ENCODE measurements at places on chromosomes 16 and 17. TPM values are rescaled to one million over a fixed set of nuclear protein-coding genes. Genes with fewer than 3 reads are reported as not detected.

Gene MYO15B
- 33.9 TPM for total RNA-seq

Gene NEK8
- total RNA-seq: 4.2 TPM

Gene SLC38A8
- total RNA-seq: not detected

Gene KCNG4
- not detected for total RNA-seq

Gene SNAI3
- total RNA-seq: 2.3 TPM

GRCh38 chr17:50345432-50346312, at the start of gene XYLT2:
TSS of gene XYLT2 (plus strand) at chr17:50346126. CDS start at chr17:50346141, 15 bp downstream.
- peak; percentile 86 for DNase-seq
- peaks cover 34% of the 10 kb centered on the region for H3K4me1 ChIP-seq
- H3K36me3 ChIP-seq: peaks cover 36% of the 10 kb centered on the region

DNA sequence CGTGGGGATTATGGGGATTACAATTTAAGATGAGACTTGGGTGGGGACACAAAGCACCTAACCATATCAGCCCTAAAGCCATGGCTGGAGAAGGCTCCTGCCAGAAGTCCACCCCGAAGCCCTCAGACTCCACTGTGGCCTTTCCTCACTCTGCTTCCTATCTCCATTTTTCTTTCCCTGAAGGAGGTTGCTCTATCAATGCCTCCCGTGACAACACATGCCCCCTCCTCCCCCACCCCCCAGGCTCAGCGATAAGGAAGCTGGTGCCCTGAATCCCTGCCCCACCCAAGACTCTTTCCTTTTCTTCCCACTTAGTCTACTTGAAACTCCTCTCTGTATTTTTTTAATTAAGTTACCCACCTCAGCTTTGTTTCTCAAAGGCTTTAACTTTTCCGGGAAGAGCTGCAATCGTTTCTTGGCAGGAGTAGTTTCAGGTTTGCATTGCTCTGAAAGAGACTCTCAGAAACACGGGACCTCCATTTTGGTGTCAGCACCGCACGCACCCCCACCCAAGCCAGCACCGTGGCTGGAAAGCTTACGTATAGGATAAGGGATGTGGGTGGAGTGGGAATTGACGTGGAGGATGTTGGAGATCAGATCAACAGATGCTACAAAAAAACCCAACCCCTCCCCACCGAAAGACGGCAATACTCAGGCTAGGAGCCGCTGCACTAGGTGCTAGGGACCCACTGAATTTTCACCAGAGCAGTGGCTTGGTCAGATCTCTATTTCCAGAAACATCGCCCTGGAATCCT, 15.2 kb upstream of the CA4 start:
- peaks cover 21% of the 10 kb centered on the region for H3K27me3 ChIP-seq
- peaks cover 31% of the 10 kb centered on the region for H3K4me1 ChIP-seq
- H3K36me3 ChIP-seq: peaks cover 15% of the 10 kb centered on the region
- H3K4me3 ChIP-seq: peak overlapping the region; percentile 83
- no peak for DNase-seq

GRCh38 chr17:65855245-65855644, 293.8 kb upstream of the AXIN2 start:
- H3K27me3 ChIP-seq: no peaks in the 10 kb centered on the region
- peaks cover 2% of the 10 kb centered on the region for H3K4me1 ChIP-seq
- H3K36me3 ChIP-seq: no peaks in the 10 kb centered on the region
- H3K4me3 ChIP-seq: no peak overlapping the region
- no peak for DNase-seq

DNA sequence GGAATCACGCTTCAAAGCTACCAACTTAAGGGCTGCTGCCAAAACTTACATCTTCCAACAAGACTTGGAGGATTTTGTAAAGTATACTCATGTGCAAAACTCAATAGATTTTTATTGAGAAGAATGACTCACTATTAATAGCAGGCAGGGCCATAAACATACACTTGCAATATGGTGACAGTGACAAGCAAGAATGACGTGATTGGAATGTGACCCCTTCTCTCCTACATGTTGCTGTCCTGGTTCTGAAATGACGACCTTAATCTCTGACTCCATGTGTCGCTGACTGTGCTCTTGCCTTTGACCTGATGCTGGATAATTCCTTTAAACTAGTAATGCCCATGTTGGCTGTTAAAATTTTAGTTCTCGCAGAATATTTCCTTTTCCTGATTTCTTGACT, 174.5 kb downstream of the PARN start:
- H3K4me3 ChIP-seq: no peak overlapping the region
- DNase-seq: no peak
- no peaks in the 10 kb centered on the region for H3K27me3 ChIP-seq
- H3K4me1 ChIP-seq: no peaks in the 10 kb centered on the region

- no peaks in the 10 kb centered on the region for H3K27me3 ChIP-seq
- no peaks in the 10 kb centered on the region for H3K36me3 ChIP-seq
- H3K27ac ChIP-seq: no peak overlapping the region
- no peaks in the 10 kb centered on the region for H3K4me1 ChIP-seq
Measured at GRCh38 chr16:5971924-5972323, 874.3 kb upstream of the EEF2KMT start.

GRCh38 chr17:50903604-50904517, 37.7 kb upstream of the TOB1 start:
- H3K4me1 ChIP-seq: peaks cover 23% of the 10 kb centered on the region
- no peak for DNase-seq
- peak overlapping the region; percentile 31 for H3K27ac ChIP-seq
- H3K4me3 ChIP-seq: no peak overlapping the region

GRCh38 chr17:57983446-57983845, 4.6 kb downstream of the VEZF1 start:
- H3K4me1 ChIP-seq: peaks cover 55% of the 10 kb centered on the region
- no peaks in the 10 kb centered on the region for H3K27me3 ChIP-seq
- no peak overlapping the region for H3K27ac ChIP-seq
- H3K36me3 ChIP-seq: peaks cover 69% of the 10 kb centered on the region
- DNase-seq: no peak

DNA sequence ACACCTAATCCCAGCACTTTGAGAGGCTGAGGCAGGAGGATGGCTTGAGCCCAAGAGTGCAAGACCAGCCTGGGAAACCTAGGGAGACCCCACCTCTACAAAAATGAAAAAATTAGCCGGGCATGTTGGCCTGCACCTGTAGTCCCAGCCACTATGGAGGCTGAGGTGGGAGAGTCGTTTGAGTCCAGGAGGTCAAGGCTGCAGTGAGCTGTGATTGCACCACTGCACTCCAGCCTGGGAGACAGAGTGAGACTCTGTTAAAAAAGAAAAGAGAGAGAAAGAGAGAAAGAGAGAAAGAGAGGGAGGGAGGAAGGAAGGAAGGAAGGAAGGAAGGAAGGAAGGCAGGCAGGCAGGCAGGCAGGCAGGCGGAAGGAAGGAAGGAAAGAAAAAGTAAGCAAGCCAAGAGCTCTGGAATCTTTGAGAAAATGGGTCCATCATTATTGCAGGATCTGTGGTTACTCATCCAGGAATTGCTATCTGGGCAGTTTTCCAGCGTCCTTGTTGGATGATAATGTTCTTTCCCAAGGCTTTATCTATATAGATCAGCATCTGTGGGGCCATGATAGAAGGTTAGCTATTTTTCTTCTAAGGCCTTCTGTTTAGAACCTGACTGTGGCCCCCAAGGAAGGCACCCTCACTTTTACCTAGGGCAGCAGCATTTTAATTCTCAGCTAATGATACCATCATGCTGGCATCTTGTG, 533.2 kb upstream of the CDH5 start:
- no peaks in the 10 kb centered on the region for H3K36me3 ChIP-seq
- DNase-seq: no peak
- no peak overlapping the region for H3K27ac ChIP-seq
- no peaks in the 10 kb centered on the region for H3K4me1 ChIP-seq
- H3K27me3 ChIP-seq: no peaks in the 10 kb centered on the region

- peaks cover 9% of the 10 kb centered on the region for H3K4me1 ChIP-seq
- no peaks in the 10 kb centered on the region for H3K27me3 ChIP-seq
- no peak overlapping the region for H3K4me3 ChIP-seq
- H3K36me3 ChIP-seq: peaks cover 71% of the 10 kb centered on the region
- no peak for DNase-seq
Measured at GRCh38 chr16:16067127-16067526, 117.7 kb downstream of the ABCC1 start.

DNA sequence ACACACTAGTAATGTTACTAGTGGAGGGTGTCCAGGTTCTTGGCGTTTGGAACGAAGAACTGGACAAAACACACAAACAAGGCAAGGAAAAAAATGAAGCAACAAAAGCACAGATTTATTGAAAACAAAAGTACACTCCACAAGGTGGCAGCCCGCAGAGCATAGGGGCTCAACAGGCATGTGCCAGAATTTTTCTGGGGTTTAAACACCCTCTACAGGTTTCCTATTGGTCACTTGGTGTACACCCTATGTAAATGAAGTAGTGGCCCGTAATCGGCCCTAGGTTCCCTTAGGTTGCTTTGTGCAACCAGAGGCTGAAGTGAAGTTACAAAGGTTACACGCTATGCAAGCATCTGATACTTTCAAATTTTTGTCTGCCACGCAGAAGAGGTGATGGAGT, 8.1 kb downstream of the OR2C1 start:
- no peaks in the 10 kb centered on the region for H3K4me1 ChIP-seq
- no peaks in the 10 kb centered on the region for H3K27me3 ChIP-seq
- DNase-seq: no peak
- H3K27ac ChIP-seq: no peak overlapping the region
- H3K36me3 ChIP-seq: peaks cover 15% of the 10 kb centered on the region
- H3K4me3 ChIP-seq: no peak overlapping the region

All from activated T-helper 2 cell treated with anti-CD3 and anti-CD28 coated beads, Interferon-gamma antibody, Interleukin-2, Interleukin-4, amounts not matched to agents 10 μg/mL and 5 μg/mL and 100 μg/mL, durations not matched to agents 14 hours and 24 hours and 36 hours (primary cell).